Fibroblast of skin of scalp (primary cell): ENCODE measurements at places on chromosomes 12 and 14.

- peak; percentile 72 for DNase-seq
Measured at GRCh38 chr12:50314636-50315312, 31.5 kb upstream of the LIMA1 start.

DNA sequence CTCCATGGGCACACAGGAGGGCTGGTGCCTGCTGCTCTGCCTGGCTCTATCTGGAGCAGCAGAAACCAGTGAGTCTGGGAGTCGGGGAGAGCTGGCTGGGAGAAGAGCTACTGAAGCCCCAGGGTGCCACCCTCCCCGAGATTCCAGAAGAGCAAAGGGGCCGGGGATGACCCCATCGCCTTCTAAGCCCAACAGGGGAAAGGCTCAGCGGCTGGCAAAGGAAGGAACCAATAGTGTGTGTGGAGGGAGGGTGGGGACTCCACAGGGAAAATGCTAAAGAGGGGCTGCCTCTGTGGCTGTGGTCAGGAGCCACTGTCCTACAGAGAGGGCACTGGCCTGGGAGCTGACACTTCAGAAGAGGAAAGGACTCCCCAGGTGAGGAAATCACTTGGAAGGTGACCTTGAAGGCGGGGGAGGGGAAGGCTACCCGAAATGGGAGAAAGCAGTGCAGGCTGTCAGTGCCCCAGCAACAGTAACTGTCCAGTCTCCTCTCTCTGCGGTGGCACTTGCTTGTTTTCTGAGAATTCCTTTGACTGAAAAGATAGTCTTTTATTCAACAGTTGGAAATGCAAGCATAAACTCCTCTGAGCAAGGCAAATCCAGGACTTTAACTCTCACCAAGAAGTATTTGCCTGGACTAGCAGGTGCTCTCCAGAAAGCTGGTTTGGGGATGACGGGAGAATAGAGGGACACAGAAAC is 552 bp downstream of the TAPBPL start:
- DNase-seq: peak; percentile 9

GRCh38 chr12:12127304-12127703 is 56.6 kb downstream of the BCL2L14 start:
- DNase-seq: no peak

DNA sequence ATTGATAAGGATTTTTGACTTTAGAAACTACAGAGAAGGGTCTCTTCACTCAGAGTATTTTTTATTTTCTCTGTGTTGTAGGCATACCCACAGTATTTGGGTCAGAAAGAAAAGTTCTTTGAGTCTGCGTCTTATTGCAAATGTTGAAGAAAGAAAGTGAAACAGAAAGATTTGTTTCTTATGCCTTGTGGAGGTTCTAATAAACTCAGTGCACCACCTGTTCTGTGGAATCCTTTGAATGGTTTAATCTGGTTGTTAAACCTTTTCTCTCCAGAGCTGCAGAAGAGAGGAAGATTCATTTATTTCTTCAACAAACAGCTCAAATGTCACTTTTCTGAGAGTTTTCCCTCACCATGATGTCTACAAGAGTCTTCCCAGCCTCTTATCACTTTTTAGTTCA is 146.6 kb upstream of the PLEKHG7 start:
- DNase-seq: no peak

DNA sequence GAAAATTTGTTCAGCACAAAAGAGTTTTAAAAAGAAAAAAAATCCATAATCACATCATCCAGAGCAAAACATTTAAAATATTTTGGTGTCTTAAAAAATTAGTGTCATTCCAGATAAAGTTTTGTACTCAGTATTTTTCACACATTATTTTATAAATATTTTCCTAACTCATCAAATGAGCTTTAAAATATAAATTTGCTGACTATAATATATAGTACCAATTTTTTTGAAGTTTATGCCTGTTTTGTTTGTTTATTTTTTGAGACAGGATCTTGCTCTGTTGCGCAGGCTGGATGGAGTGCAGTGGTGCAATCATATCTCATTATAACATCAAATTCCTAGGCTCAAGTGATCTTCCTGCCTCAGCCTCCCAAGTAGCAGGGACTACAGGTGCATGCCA is 164.1 kb downstream of the SLC41A2 start:
- DNase-seq: no peak

GRCh38 chr12:105467710-105468366 is 137.3 kb downstream of the C12orf75 start:
- no peak for DNase-seq

GRCh38 chr14:52882824-52883223 is 68.0 kb downstream of the FERMT2 start:
- DNase-seq: no peak

- DNase-seq: peak; percentile 20
Measured at GRCh38 chr12:80121661-80122060, 22.3 kb downstream of the OTOGL start.

- peak; percentile 91 for DNase-seq
Measured at GRCh38 chr14:50501642-50502041, 30.7 kb downstream of the MAP4K5 start.

- no peak for DNase-seq
Measured at GRCh38 chr12:110917961-110918360, 2.4 kb downstream of the MYL2 start.

- DNase-seq: peak; percentile 19
Measured at GRCh38 chr14:96894966-96895365, 97.8 kb downstream of the VRK1 start.

DNA sequence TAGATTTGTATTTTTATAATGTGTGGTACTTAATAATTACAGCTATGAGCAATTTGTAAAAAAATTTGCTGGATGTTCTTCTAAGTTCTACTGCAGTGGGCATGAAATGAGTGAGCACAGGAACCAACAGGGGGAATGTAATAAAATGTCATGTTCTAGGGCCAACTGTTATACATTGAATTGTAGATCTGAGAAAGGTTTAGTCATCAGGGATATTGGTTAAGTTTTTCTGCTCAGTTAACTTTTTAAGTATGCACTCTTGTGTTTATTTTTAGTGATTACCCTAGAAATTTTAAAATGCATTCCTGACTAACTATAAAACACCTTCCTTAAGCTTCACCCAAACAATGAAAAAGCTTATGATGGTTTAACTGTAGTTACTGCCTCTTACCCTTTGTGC is 101.8 kb downstream of the CAND1 start:
- DNase-seq: peak; percentile 42

GRCh38 chr12:28961948-28962384 is 187.1 kb upstream of the FAR2 start:
- DNase-seq: no peak

- DNase-seq: no peak
Measured at GRCh38 chr14:99201351-99202073, 70.5 kb downstream of the BCL11B start.

DNA sequence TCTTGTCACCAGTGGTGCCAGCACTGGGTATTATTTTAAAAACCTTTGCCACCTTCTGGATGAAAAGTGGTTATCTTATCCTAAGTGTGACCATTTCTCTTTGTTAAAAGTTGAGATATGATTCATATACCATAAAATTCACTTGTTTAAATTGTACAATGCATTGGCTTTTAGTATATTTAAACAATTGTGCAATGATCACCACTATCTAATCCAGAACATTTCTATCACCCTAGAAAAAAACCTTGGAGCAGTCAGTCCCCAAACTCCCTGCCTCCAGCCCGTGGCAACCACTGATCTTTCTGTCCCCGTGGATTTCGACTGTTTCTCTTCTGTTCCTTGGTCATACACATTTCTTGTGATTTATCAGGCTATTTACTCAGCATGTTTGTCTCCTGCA is 28.3 kb downstream of the SH2B3 start:
- no peak for DNase-seq

- no peak for DNase-seq
Measured at GRCh38 chr12:18302809-18303430, 41.6 kb downstream of the PIK3C2G start.

- DNase-seq: no peak
Measured at GRCh38 chr12:122001466-122002209, 20.0 kb upstream of the BCL7A start.

GRCh38 chr12:728781-729180 is 23.6 kb upstream of the WNK1 start:
- DNase-seq: no peak

DNA sequence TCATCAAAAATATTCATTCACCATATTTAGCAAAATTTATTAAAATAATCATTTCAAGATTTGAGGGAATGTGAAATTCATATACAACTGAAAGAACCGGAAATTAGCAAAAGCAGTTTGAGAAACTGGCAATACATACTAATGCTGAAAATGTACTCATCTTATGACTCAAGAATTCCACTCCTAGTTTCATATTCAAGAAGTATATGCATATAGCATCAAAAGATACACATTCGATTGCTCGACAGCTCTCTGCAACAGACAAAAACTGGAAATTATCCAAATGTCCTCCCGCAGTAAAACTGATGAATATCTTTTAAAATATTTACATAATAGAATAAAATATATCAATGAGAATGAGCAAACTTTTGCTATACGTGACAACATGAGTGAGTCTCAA is 189.2 kb upstream of the MGAT4C start:
- DNase-seq: no peak

DNA sequence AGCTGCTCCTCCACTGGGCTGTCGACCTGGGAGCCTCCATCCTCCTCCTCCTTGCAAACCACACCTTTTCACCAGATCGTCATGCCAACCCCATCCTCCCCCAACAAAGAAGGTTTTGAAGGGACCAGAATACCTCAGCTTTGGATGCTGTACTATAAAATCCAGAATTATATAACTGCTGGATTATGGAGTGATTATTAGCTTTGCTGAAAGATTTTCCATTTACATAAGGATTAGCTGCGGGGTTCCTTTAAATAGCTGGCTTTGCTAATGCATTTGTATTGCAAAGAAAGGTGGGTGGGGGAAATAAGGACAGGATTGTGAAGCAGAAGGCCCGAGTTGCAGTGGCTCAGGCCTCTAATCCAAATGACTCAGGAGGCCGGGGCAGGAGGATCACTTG is 36.6 kb downstream of the ESRRB start:
- no peak for DNase-seq

- no peak for DNase-seq
Measured at GRCh38 chr12:117885211-117885610, 83.6 kb downstream of the KSR2 start.

DNA sequence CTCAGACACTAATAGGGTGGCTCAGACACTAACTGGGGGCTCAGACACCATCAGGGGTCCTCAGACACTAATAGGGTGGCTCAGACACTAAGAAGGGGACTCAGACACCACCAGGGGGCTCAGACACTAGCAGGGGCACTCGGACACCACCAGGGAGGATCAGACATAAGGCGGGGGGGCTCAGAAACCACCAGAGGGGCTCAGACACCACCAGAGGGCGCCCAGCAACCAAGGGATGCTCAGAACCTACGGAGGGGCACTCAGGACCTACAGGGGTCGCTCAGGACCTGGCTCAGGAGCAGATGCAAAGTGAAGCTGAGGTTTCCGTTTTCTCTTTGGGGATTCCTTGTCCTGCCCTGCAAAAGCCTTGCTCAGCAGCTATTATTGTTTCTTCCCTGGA is 448.5 kb downstream of the TMEM121 start:
- no peak for DNase-seq

DNA sequence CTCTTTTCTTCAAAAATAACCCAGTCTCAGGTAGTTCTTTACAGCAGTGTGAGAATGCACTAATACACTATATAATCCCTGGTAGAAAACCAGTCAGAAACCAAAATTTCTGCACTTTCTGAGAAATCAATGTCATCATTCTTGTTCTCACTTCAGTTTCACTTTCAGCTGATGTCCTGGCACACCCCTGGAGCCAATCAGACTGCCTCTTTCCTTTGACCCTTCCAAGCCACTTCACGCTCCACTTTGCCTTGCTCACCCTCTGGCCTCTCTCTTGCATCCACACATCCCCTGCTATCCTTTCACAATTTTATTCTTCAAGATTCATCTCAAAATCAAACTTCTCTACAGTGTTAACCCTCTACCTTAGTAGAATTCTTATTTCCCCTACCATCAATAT is 181.1 kb downstream of the ASCL1 start:
- DNase-seq: no peak

DNA sequence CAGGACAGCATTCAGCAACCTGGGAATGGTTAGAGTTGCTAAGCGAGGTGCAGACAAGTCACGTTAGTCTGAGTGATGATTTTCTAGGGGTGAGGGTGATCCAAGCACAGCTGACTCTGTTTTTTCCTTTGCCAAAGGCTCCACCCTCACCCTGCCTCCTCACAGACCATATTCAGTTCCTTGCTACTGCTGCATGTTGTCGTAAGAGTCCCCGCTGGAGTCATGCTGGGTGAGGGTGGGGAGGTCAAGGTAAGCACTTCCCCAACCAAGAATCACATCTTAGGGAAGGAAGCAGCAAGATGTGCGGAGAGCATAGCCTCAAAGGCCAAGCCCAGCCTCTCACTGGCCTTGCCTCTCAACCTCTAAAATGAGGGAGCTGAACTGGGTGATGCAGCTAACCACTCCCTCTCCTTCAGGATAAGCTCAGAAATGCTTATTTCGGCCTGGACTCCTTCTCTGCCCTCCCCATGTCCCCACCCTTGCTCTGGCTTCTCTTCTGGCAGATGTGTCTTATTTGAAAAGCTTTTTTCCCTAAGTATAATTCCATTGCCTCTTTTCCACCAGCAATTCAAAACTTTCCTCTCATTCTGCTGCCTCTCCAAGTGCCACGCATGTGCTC is 66.9 kb upstream of the ACTN1 start:
- no peak for DNase-seq

DNA sequence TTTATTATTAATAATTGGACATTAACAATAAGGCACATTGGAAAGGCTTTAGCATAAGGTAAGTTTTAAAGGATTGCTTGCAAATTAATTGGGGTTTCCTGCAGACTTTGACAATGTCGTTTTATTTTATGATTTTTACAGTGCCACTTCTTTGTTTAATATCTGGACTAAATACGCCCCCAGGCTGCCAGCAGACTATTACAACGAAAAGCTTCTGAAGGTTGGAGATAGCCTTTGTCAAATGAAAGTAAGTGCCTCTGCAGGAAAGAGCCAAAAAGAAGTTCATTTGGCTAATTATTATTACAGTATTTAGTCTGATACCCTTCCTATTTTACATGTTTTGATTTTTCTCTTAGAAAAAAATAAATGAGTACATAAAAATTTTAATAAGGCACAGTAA is 11.3 kb downstream of the CFAP54 start:
- DNase-seq: peak; percentile 34

GRCh38 chr12:57817261-57817989 is 1.1 kb downstream of the AVIL start:
- DNase-seq: no peak

DNA sequence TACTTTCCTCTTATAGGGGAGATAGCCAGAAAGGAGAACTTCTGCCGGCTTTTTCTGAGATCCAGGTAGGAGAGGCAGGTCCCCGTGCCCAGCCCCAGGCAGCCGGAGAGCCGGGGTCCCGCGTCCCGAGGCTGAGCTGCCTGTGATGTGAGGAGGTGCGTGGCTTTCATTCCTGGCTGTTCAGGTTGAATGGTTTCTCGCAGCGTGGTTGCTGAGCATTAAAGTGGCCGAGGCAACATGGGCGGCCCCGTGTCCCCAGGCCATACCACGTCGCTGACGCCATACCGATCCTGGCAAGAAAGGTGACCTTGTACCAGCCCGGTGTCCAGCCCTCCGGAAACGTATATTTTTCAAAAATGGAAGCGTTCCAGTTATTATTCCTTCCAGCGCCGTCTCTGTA is 116.7 kb upstream of the MYL2 start:
- no peak for DNase-seq

GRCh38 chr12:65470256-65470655 is 191.8 kb downstream of the MSRB3 start:
- peak; percentile 63 for DNase-seq

- DNase-seq: no peak
Measured at GRCh38 chr14:104545151-104545941, 34.2 kb upstream of the C14orf180 start.

- no peak for DNase-seq
Measured at GRCh38 chr14:76326918-76327689, 48.8 kb upstream of the ESRRB start.

GRCh38 chr14:51041108-51041531 is 53.8 kb downstream of the TRIM9 start:
- no peak for DNase-seq
